Stimulated activated CD8-positive, alpha-beta memory T cell treated with anti-CD3 and anti-CD28 coated beads, Interleukin-7, amount 100 ng/mL, for 48 hours (primary cell): ENCODE measurements at places on chromosomes 12 and 14.

DNA sequence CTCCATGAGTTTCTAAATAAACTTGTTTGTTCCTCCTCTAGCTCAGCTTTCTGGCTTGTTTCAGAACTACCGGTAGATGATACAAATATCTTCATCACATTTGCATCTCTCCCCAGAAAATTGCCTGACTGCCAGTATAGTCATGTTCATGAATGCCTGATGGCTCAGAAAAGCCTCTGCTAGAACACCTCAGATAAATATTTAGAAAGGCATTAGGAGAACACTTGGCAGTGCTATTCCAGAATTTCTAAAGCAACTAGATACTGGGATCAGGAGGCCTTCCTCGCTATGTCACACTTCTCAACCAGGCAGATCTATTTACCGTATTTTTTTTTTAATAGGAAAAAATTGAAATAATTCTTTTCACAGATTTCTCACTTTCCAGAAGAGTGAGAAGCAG, 32.3 kb upstream of the KRAS start:
- no peak for DNase-seq

DNA sequence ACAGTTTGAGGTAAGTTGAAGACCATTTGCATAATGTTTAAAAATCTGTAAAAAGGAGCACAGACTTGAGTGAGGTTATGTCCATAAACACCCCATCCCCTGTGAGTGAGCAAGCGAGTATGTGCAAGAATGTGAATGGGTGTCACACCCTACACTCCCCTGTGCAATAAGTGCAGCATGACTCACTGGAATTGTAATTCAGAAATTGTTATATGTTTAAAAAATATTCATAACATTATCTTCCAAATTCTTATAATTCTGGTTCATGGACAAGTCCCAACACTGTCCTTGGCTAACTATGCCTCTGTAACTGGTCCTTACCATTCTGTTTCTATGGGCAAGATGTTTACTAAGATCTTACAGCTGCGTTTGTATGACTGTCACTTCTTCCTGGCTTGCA, 207.8 kb upstream of the FAR2 start:
- DNase-seq = no peak

DNA sequence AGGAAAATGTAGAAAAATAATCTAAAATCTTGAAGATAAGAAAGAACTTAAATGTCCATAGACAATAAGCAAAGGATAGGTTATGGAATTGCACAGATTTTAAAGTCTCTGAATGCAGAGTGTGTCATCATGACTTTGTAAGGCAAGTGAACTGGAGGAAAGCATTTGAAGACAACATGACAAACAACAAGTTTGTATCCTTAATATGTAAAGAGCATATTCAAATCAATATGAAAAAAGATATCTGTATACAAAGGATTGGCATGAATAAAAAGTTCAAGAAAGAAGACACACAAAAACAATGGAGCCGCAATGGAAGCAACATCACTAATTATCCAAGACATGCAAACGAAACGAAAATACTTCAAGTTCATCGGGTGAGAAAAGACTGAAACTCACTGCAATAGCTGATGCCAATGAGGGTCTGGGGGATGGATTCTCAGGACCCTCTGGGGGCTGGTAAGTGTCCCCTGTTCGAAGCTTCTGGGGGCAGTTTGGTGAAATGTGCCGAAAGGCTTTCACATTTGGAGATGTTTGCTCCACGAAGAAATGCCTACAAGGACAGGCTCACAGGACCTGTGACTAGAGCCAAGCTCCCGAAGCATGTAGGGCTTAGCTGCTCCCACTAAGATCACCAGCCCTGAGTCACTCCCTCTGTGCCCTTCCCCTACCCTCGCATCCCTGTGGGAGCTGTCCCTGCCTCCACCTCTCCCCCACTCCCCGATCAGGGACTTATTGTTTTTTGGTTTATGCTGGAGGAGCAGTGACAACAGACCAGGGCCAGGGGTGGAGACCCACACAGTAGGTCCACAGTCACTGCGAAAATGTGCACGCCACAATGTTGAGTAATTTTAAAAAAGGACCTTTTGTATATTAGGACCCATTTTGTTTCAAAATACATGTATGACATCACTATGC, 345.7 kb upstream of the SFSWAP start:
- no peak for DNase-seq

DNA sequence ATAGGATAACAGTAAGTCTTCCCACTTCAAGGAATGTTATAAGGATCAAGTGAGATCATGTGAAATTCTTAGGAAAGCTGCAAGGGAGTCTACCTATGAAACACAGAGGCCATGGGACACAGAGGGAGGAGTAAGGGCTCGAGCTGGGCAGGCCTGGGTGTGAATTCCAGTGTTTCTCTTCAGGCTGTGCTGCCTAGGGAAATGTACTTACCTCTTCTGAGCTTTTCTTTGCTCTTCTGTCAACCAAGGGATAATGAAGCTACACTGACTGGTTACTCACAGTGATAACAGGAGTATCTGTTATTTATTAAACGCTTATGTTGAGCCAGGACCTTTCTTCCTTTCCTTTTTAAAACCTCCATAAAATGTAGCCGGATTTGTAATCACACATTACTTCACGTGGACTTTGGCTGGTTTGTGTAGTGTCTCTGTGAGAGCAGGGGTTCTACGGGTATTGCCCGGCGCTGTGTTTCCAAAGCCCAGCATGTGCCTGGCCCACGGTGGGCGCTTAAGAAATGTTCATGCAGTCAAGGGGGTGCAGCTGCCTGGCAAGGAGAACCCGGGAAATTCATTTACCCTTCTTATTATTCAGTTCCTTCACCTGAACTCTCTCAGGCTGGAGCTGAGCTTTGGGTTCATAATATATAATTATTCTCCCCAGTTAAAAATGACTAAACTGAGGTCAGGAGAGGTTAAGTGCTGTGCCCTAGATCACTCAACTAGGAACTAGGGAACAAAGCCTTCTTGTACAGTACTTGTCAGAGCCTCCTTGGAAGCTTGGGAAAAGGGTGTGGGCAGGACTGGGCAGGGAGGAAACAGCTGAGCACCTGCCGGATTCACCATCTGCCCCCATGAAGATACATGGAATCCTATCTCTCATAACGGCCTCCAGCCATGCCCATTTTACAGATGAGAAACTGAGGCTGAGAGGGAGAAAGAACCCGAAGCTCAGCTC, 214.2 kb downstream of the CACNA1C start:
- no peak for DNase-seq

- no peak for DNase-seq
Observed at GRCh38 chr12:102433304-102433703, 47.1 kb downstream of the IGF1 start.
